ENCODE measurements at places on chromosomes 2 and 18.

GRCh38 chr2:19982268-19982667 is 7.6 kb downstream of the WDR35 start:
- ATAC-seq = peak; percentile 38

GRCh38 chr18:51098513-51098912 is 68.5 kb downstream of the SMAD4 start:
- ATAC-seq = no peak

- no peak for ATAC-seq
Observed at GRCh38 chr2:39264733-39265132, 21.0 kb upstream of the CDKL4 start.

DNA sequence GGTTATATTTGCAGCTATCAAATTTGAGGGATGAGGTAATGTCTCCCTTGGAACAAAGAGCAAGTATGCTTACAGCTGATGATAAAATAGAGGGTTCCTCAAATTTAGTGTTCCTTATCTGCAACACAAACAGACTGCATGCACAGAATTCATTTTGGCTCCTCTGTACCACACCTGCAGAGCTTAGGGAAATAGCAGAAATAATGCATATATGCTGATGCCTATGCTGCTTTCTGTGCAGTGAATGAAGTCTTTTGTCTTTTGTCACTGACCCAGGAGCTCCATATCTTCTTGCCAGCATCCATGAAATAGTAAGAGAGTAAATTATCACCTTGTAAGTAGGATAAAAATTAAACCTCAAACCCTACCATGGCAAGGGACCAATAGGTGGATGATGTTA is 69.8 kb downstream of the NCKAP1 start:
- ATAC-seq = no peak

DNA sequence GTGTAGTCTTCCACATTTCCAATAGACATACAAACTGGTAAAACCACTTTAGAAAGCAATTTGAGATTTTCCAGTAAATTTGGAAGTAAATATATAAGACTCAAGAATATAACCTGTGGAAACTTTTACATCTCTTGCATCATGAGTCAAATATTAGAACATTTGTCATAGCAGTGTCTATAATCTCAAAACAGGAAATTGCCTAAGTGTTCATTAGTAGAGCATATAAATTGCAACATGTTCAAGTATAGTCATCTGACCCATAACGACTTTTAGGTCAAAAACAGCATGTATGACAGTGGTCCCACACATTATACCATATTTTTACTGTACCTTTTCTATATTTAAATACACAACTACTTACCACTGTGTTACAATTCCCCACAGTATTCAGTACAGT is 555.9 kb upstream of the VRK2 start:
- no peak for ATAC-seq

GRCh38 chr2:238657132-238658053 is 190.5 kb upstream of the TWIST2 start:
- ATAC-seq = no peak

DNA sequence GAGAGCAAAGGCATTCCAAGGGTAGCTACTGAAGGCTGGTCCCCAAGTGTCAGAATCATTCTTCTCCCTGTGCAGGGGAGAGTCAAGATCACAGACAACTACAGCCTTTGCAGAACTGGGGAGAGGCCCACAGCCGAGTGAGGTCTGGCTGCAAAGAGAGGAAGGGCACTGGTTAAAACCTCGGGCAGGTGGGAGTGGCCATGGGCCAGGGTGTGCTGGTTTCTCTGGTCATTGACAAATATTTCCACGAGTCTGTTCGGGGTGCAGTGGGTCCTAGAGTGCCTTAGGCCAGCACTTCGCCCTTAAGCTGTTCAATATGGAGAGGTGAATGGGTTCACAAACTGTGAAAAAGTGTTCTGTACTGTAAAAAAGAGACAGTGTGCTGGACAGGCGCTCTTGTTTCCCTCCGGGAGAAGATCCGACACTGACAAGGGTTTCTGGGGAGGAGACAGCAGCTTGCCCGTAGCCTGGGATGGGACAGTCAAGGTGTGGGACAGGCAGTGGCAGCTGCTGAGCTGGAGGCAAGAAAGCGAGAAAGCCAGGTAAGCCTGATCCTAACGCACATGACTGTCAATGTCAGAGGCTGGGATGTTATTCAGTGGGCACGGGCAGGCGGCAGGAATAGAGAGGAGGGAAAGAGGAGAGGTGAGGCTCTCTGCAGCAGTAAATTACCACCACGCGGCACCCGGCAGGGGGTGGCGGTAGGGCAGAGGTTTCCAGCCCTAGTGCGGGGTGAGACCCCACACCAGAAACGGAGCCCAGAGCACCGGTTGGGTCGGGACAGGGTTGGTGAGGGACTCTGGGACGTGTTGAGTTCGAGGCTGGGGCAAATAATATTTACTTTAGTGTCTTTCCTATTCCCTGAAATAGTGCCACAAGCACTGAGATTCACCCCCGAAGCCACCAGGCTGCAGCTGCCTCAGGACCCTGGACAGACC is 2.0 kb downstream of the NPPC start:
- ATAC-seq = no peak

All from SK-N-SH treated with all-trans-retinoic acid at 6 μM for 48 hours (cell line).